ENCODE measurements at places on chromosomes 11 and 22. TPM values are rescaled to one million over a fixed set of nuclear protein-coding genes. Genes with fewer than 3 reads are reported as not detected.

GRCh38 chr22:49929994-49930575, 11.7 kb downstream of the CRELD2 start:
- no peak for DNase-seq

GRCh38 chr11:115653926-115654325, 149.7 kb upstream of the CADM1 start:
- DNase-seq: no peak

DNA sequence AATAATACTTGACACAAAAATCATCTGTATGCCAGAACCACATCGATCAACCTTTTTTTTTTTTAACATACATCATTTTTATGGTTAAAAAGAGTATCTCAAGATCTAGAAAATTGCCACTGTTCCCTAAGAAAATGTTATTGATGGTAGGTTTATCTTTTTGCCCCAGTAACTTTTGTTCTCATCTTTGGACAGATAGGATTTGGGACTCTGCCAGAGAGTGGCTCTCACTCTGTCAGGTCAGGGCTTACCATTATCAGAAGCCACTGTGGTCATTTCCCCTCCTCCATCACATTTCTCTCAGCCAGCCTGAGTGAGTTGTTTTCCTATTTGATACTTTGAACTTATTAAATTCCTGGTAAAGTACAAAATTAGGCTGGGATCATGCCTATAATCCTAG, 47.9 kb upstream of the YWHAH start:
- no peak for DNase-seq

POU2AF3 gene
- total RNA-seq: 2.1 TPM

DNA sequence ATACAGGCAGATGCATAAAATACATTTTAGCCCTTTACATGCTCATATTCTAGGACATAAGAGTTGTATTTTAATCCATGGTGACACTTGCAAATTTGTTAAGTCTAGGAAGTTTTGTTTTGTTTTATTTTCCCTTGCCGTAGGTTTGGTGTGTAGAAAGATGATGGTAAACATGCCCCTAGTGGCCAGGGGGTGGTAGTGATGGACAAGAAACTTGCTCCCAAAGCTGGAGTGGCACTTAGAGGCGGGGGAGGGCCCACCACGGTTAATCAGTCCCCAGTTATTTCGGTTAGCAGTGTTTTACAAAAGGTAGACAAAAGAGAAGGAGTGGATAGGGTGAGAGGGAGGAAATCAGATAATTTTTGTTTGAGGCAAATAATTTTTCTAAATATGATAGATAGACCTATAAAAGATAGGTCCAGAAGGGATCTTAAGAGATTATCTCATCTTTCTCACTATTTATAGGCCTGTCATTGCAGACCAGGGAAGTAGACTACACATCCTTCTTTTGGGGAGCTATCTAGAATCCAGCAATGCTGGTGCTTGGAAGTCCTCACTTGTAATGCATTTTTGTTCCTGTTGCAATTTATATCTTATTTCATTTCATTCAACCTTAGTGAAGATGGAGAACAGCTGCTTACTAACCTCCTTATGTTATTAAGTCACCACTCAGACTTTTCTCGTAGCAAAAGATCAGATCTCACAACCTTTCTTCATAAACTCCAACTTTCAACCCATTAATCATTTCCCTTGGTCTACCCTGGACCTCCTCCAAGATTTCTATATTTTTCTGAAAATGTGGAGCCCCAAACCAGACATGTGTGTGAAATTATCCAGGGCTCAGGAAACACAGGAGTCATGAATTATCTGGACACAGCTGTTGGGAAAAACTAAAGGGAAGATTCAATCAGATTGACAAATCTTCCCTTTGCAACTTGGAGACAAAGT, 5.9 kb upstream of the BDNF start:
- no peak for DNase-seq

EED gene
- total RNA-seq: 58.3 TPM

- DNase-seq: no peak
These were observed 591.2 kb downstream of the OPCML start for GRCh38 chr11:132941024-132941646.

GRCh38 chr11:134861490-134862104, 449.6 kb upstream of the B3GAT1 start:
- no peak for DNase-seq

DNA sequence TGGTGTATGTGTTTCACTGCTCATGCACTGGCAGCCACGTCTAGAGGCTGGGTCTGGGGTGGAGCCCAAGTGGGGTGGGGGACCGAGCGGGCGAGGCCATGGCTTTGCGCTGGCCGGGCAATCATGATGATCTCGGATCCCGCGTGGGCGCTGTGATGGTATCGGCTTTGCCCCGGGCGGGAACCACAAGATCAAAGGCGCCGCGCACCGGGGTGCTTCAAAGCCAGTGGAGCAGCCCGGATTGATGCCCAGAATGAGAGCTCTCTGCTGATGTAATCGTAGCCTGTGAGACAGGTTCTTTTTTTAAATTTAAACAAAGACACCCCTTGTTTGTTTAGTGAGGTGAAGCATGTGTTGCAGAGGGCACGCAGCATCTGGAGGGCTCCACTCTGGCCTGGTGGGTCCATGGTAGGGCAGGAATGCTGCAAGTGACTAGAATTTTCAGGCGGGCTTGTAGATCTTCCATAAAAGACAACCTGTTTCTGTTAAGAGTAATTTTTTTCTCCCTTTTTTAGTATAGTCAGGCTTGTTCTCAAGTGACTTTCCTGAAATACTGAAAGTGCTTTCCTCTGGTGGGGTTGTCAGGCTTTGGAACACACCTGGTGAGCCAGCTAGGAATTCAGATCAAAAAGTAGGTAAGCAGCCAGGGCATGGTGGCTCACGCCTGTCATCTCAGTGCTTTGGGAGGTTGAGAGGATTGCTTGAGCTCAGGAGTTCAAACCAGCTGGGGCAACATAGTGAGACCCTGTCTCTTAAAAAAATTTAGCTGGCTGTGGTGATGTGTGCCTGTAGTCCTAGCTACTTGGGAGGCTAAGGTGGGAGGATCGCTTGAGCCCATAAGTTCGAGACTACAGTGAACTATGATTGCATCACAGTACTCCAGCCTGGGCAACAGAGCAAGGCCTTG, 40.7 kb downstream of the ZNRF3 start:
- DNase-seq: no peak

GRCh38 chr11:103358251-103358650, 249.0 kb downstream of the DYNC2H1 start:
- no peak for DNase-seq

- DNase-seq: peak; percentile 32
These were observed 311 bp downstream of the APBB1 start for GRCh38 chr11:6418557-6419008.

GRCh38 chr11:74615311-74615710, 22.9 kb downstream of the POLD3 start:
- no peak for DNase-seq

GRCh38 chr22:23101524-23101923, 31.2 kb downstream of the GNAZ start:
- no peak for DNase-seq

DNA sequence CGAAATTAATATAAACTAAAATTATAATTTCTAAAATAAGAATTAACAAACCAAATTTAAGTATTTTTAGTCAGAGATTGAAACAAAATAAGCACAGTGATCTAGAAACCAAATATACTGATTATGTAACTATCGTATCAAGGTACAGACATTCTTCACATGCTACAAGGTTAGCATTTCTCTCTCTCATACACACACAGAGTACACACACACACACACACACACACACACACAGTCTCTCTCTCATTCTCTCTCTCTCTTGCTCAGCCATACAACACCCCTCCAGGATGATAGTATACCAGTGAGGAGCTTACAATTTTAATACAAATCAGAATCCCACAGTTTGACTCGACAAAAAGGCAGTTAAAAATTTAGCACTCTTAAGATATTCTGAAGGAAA, 66.0 kb downstream of the RDX start:
- no peak for DNase-seq

GRCh38 chr11:64510759-64511158, 80.3 kb upstream of the SLC22A12 start:
- DNase-seq: no peak

FLRT1 gene
- not detected for total RNA-seq

DNA sequence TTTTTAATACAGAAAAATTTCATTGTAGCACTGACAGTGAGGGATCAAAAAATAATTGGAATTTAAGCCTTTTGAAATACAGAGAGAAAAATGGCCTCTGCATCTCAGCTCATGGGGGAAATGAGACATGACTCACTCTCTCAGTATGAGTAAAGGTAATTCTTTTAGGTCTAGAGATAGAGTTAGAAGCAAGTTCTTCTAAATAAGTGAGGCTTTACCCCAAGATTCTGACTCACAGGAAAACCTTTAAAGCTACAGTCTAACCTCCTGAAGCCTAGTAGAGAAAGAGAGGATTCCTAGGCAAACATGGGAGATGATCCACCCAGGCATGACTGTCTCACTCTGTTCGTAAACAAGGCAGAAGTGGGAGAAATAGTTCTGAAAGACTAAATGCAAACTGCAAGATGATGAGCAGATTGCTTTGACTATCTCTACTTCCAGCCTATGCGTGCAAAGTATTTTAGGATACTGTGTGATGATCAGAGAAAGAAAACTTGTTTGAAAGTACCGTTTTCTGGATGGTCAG, 1003.3 kb upstream of the CCDC90B start:
- no peak for DNase-seq

PRAME gene
- 0.15 TPM for total RNA-seq

APOBEC3H gene
- total RNA-seq: 0.59 TPM

GRCh38 chr11:13405220-13405619, 57.8 kb downstream of the BTBD10 start:
- DNase-seq: no peak

DNA sequence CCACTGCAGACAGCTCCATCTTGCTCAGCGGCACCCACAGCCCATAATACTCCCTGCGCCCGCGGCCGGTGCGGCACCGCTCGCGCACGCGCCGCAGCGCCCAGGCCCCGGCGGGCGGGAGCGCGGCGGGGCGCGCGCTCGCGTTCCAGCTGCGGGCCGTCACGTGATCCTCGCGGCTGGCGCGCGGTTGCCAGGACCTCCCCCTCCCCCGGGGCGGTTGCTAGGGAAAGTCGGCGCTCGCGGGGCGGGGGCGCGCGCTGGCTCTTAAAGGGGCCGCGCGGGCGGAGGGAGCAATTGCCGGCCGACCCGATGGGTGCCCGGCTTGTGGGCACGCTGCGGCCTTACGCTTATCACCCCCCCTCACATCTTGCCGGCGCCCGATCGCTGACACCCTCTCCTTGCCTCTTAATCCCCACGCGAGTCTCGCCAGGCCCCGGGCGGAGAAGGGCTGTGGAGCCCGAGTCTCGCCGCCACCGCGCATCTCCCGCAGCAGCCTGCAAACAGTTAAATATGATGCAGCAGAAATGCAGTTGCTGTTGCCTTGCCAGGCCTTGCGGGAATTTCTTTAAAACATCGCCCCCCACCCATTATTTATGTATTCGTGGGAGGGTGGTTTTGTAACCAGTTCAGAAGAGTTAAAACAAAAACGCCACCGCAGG, at the start of gene CBX6:
CBX6 (minus strand) TSS at position 45 of the 659 bp plus-strand sequence; CDS start at position 19, 26 bp downstream.
- peak; percentile 97 for DNase-seq

GRCh38 chr22:29325785-29326315, 10.4 kb upstream of the RASL10A start:
- DNase-seq: no peak

ST14 gene
- total RNA-seq: 52.2 TPM

GRCh38 chr11:106459135-106459534, 381.7 kb downstream of the AASDHPPT start:
- DNase-seq: no peak

GRCh38 chr11:112400476-112401014, 139.9 kb upstream of the PLET1 start:
- no peak for DNase-seq

- DNase-seq: no peak
These were observed 20.1 kb downstream of the CELSR1 start for GRCh38 chr22:46517255-46517761.

- no peak for DNase-seq
These were observed 40.4 kb downstream of the BBOX1 start for GRCh38 chr11:27081056-27081455.

GRCh38 chr11:131616481-131617140, 246.2 kb downstream of the NTM start:
- no peak for DNase-seq

DNA sequence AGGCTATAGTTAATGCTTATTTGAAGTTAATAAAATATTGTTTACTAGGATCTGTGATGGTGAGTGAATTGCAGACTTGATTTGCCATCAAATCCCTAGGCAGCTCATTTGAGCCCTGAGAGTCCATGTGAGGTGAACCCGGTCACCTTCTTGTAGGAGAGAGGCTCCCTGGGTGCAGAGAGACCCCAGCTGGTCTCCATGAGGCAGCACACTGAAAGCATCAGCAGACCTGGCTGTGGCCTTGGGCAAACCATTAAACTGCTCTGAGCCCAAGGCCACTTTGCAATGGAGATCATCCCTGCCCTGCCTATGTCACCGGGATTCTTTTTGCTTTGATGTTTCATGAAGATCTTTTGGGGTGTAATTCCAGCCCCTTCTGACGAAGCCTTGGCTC, 125.2 kb downstream of the MICAL2 start:
- DNase-seq: no peak

OR5A1 gene
- total RNA-seq: not detected

DNA sequence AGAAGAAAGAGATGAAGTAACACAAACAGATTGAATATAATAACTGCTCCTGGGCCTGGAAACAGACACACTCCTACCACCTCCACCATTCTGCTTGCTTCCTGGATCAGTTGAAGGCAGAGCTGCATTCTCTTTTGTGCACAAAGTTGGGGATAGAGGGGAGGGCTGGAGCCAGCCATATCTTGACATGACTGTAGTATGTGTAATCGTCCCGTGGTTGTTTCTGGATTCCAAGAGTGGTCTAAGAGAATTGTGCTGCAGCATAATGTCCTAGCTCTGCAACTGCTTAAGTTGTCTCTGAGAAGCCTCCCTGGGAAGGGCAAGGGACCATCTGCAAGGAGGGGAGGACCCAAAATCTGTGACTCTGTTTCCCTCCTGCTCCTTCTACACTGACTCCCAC, 3.2 kb downstream of the CRY2 start:
- DNase-seq: no peak

DNA sequence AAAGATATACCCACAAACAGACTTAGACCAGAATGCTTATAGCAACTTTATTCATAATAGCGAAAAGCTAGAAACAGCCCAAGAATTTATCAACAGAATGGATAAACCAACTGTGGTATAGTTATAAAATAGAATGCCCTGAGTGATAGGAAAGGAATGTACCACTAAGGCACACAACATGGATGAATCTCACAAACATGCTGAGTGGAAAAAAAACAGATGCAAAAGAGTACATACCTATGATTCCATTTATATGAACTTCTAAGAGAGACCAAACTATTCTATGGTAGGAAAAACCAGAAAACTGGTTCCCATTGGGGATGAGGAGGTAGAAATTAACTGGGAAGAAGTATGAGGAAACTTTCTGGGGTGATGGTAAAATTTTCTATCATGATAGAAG, 40.4 kb upstream of the GRIK4 start:
- DNase-seq: no peak

GRCh38 chr11:75195167-75195962, 44.5 kb downstream of the SLCO2B1 start:
- DNase-seq: no peak
